ENCODE measurements at places on chromosomes 7 and 10.
A peak's percentile ranks its signal among the peaks of the same experiment; 100 is the strongest.

GRCh38 chr7:125118444-125118843 lies 188.8 kb upstream of the POT1 start:
- no peaks in the 10 kb centered on the region for H3K36me3 ChIP-seq
- H3K27ac ChIP-seq = no peak overlapping the region
- no peaks in the 10 kb centered on the region for H3K4me1 ChIP-seq
- H3K27me3 ChIP-seq = no peaks in the 10 kb centered on the region
- DNase-seq = no peak
- H3K4me3 ChIP-seq = no peak overlapping the region

GRCh38 chr7:131488361-131488760 lies 68.1 kb downstream of the PODXL start:
- no peak for DNase-seq
- no peaks in the 10 kb centered on the region for H3K36me3 ChIP-seq
- no peaks in the 10 kb centered on the region for H3K4me1 ChIP-seq
- no peaks in the 10 kb centered on the region for H3K27me3 ChIP-seq

- H3K27ac ChIP-seq = peak overlapping the region; percentile 70
- H3K27me3 ChIP-seq = no peaks in the 10 kb centered on the region
- DNase-seq = peak; percentile 83
- H3K36me3 ChIP-seq = no peaks in the 10 kb centered on the region
- peaks cover 17% of the 10 kb centered on the region for H3K4me1 ChIP-seq
- H3K4me3 ChIP-seq = peak overlapping the region; percentile 11
Measured at GRCh38 chr7:151251689-151252560, 3.4 kb upstream of the SMARCD3 start.

- no peaks in the 10 kb centered on the region for H3K36me3 ChIP-seq
- no peaks in the 10 kb centered on the region for H3K4me1 ChIP-seq
- H3K4me3 ChIP-seq = no peak overlapping the region
- H3K27ac ChIP-seq = no peak overlapping the region
Measured at GRCh38 chr10:90621577-90621976, 236.3 kb downstream of the HTR7 start.

- no peaks in the 10 kb centered on the region for H3K27me3 ChIP-seq
- DNase-seq = no peak
- no peak overlapping the region for H3K4me3 ChIP-seq
- no peaks in the 10 kb centered on the region for H3K4me1 ChIP-seq
Measured at GRCh38 chr7:40945788-40946187, 757.1 kb downstream of the INHBA start.

DNA sequence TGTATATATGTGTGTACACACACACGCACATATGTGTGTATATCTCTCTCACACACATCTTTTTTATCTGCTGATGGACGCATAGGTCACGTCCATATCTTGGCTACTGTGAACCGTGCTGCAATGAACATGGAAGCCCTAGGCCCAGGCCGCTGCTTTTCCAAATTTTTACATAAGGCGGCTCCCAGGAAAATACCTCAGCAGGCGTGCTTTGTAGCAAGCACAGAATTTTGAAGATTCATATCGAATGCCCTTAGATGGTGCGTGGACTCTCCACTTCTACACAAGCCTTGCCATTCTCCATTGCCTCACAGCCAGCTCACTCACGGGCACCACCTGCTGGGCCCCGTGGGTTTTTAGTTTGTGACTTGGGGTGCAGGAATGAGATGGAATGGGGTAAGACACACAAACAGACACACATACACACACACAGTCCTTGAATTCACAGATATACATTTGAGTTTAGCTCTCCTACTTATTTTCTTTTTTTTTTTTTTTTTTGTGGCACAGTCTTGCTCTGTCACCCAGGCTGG lies 57.9 kb upstream of the RNF32 start:
- no peak for DNase-seq
- no peaks in the 10 kb centered on the region for H3K4me1 ChIP-seq
- no peak overlapping the region for H3K27ac ChIP-seq

DNA sequence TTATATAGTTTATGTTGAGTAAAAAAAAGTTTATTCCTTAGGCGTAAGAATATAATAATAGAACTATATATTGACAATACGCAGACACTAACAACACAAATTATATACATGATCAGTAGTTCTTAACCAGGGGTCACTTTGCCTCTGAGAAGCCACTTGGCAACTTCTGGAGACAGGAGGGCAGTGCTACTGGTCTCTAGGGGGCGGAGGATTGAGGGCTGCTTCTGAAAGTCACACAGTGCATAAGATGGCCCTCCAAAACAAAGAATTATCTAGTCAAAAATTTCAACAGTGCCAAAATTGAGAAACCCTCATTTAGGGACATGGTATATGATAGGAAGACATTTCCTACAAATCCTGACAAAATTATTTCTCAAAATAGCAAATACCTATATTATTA lies 77.1 kb downstream of the THSD7A start:
- no peaks in the 10 kb centered on the region for H3K27me3 ChIP-seq
- H3K36me3 ChIP-seq = no peaks in the 10 kb centered on the region
- no peak overlapping the region for H3K4me3 ChIP-seq
- no peaks in the 10 kb centered on the region for H3K4me1 ChIP-seq
- no peak for DNase-seq

DNA sequence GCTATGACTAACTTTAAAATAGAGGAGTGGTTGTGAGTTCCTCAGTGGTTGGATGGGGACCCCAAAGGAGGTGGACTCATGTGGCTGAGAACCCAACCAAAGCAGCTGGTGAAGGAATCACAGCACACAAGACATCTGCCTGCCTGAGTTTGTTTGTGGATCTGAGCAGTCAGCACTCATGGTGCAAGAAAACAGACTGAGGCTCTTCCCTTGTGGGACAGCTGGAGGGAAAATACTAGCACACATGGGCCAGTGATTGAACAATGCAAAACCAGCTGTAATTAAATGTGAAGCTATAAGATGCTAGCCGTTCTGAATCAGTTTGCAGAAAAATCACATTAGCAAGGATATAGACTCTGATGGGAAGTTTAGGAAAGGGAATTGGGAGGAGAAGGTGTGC lies 707.3 kb downstream of the GRID1 start:
- H3K36me3 ChIP-seq = no peaks in the 10 kb centered on the region
- H3K27ac ChIP-seq = no peak overlapping the region
- H3K27me3 ChIP-seq = no peaks in the 10 kb centered on the region
